ENCODE measurements at places on chromosomes 16 and 17. TPM values are rescaled to one million over a fixed set of nuclear protein-coding genes. Genes with fewer than 3 reads are reported as not detected.

IKZF3 gene
- 0.30 TPM for polyA plus RNA-seq

- DNase-seq = no peak
Observed at GRCh38 chr16:51025588-51026290, 125.3 kb downstream of the SALL1 start.

AXIN2 gene
- 23.1 TPM for polyA plus RNA-seq

PYY gene
- 0.25 TPM for polyA plus RNA-seq

GRCh38 chr16:10324210-10324609 is 61.7 kb upstream of the ATF7IP2 start:
- no peak for DNase-seq

GRCh38 chr17:7620835-7621234 is 6.1 kb upstream of the FXR2 start:
- no peak for DNase-seq

ANKRD13B gene
- 12.4 TPM for polyA plus RNA-seq

- no peak for DNase-seq
Observed at GRCh38 chr16:20844588-20844987, 38.3 kb downstream of the REXO5 start.

Measured in renal cortex interstitium (tissue), 15 donors.